Stimulated activated CD4-positive, alpha-beta T cell treated with anti-CD3 and anti-CD28 coated beads, Interleukin-1b, Interleukin-23, amount 100 ng/mL, for 48 hours (primary cell): ENCODE measurements at places on chromosomes 3 and 15.

DNA sequence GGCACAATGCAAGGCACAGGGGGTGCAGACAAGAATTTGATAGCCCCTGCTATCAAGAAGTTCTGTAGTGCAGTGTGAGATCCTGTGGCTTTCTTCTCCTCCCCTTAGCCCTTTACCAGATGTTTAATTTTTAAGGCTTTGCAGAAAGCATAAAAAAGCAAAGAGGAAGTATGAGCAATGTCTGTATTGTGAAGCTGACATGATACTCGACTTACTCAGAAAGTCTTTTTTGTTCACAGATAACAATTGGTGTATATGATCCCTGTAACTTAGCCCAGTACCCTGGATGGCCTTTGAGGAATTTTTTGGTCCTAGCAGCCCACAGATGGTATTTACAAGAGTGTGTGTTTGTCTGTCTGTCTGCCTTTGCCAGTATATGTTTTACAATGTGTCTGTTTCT, 58.9 kb downstream of the ATG7 start:
- no peak for DNase-seq

GRCh38 chr3:151191095-151191494, 11.9 kb downstream of the GPR171 start:
- no peak for DNase-seq

DNA sequence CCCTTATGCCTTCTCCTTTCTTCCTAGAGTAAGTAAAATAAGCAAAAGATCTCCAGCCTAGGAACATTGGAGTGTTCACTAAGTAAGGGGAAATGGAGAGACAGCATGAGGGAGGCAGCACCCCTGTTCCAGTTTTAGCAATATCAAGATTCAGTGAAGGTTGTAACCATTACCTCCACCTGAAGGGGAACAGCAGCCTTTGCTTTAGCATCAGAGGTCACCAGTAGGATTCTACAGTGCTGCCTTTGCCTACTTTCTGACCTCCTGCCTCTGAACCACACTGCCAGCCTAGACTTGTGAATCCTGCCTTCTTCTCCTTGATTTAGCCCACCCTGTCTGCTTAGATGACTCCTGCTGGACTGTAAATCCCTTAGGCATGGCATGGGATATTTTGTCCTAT, 104.7 kb downstream of the GAP43 start:
- DNase-seq = no peak

GRCh38 chr3:143084856-143085731, 34.5 kb upstream of the CHST2 start:
- no peak for DNase-seq

- DNase-seq = no peak
Measured at GRCh38 chr3:172159376-172159775, 120.0 kb downstream of the FNDC3B start.

DNA sequence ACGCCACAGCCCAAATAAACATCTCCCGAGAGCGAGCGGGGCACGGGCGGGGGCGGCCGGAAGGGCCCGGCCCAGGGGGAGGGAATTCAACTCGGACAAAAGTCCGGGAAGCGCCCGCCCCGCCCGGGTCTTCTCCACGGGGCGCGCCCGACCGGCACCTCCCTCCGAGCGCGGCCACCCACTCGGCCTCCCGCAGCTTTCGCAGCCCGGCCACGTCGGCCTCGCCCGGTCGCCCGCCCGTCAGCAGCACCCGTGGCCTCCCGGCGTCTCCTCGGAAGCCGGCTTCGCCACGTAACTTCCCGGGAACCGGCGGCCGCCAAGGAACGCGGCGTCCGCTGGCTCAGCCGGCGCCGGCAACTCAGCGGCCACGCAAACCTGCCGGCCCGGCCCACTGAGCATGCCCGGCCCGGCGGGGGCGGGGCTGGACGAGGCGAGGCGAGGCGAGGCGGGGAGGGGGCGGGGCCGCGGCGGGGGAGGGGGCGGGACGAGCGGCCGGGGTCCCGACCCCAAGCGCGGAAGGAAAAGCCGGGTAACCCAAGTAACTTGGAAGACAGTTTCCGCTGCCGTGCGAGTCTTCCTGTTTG, at the start of gene TJP1:
Gene TJP1, minus strand, starts transcription at position 369 of the 584 bp plus-strand sequence. CDS start 440 bp downstream, outside the sequence.
- DNase-seq = no peak

GRCh38 chr15:40134885-40135284, 26.0 kb upstream of the BUB1B start:
- DNase-seq = no peak

GRCh38 chr15:70486012-70486411, 277.3 kb downstream of the UACA start:
- no peak for DNase-seq

GRCh38 chr15:58678683-58679082, 70.8 kb downstream of the ADAM10 start:
- DNase-seq = no peak

DNA sequence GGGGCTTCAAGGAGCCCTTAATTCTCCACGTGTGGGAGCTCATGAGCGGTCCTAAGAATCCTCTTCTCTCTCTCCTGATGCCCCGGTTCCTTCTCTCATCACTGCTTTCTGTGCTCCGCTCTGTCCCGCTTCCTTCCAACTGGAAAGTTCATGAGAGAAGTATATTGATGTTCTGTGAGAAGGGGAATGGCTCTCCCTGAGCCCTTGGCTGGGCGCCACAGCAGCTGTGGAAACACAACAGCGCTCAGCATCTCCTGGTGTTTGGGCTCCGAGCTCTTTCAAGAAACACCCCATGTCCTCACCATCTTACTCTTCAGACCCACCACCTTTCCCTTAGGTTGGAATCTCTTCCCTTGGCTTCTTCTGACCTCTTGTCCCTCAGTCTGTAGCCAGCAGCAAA, 161.7 kb downstream of the VGLL4 start:
- no peak for DNase-seq

DNA sequence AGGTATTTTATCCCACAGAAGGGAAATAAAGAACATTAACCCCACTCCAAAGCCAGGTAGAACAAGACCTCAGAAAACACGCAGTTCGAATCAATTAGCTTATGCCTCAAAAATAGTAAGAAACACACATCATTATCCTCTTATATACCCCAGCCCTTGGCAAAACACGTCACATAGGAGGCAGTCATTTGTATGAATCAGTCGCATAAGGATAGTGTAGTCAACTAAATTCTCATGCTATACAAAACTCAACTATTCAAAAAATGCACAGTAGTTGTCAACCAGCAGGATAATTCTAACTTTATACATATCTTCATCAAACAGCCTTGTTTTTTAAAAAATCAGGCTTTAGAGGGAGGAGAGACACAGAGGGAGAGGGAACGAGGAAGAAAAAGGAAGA, 298.4 kb downstream of the FOXP1 start:
- DNase-seq = no peak

- DNase-seq = no peak
Measured at GRCh38 chr3:57731311-57731710, 24.8 kb upstream of the SLMAP start.

- DNase-seq = no peak
Measured at GRCh38 chr3:72411126-72411525, 437.1 kb downstream of the SHQ1 start.

- DNase-seq = peak; percentile 25
Measured at GRCh38 chr3:168094877-168095610, 680 bp downstream of the GOLIM4 start.

DNA sequence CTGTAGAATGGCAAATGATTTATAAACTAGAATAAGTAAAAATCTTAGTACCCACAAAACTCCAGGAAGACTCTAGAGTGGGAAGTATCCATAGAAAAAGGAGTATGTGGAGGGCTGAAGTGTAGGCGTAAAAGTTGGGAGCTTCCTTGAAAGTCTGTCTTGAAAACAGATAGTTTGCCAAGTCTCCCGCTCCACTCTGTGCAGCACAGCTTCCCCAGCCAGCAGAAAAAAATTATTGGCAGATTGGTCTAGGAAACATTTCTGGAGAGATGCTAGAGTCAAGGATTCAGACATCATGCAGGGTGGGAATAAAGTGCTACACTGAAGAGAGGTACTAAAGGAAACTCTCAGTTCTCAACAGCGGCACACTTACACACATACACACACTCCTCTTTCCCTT, 53.4 kb upstream of the CD200R1L start:
- DNase-seq = no peak

DNA sequence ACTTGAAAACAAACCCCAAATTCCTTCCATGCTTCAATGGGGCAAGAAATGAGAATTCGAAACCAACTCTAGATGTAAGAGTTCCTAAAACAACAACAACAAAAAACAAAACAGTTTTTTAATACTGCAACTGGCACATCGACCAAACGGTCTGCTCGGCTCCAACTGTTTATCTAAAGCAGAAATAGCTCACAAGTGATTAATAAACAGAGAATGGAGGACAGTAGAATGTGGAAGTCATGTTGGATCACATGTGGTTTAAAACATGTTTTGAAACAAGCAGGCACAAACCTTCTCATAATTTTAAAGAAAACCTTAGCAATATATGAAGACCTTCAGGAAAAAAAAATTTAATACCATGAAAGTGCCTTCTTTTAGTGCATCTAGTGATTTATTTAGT, 55.1 kb downstream of the SETMAR start:
- no peak for DNase-seq

DNA sequence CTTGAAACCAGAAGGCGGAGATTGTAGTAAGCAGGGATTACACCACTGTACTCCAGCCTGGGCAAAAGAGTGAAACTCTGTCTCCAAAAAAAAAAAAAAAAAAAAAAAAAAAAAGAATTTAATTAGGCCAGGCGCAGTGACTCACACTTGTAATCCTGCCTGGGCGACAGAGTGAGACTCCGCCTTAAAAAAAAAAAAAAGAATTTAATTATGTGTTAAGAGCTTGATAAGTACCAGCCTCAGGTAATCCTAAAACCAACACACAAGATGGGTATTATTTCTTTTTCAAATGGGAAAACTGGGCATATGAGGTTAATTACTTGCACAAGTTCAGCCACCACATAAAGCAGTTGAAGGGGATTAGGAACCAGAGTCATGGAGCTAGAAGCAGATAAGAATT, 49.0 kb downstream of the PBRM1 start:
- no peak for DNase-seq

GRCh38 chr15:65476903-65477302, 40.6 kb downstream of the DPP8 start:
- DNase-seq = no peak

GRCh38 chr15:86425746-86426145, 346.1 kb downstream of the AGBL1 start:
- DNase-seq = no peak

DNA sequence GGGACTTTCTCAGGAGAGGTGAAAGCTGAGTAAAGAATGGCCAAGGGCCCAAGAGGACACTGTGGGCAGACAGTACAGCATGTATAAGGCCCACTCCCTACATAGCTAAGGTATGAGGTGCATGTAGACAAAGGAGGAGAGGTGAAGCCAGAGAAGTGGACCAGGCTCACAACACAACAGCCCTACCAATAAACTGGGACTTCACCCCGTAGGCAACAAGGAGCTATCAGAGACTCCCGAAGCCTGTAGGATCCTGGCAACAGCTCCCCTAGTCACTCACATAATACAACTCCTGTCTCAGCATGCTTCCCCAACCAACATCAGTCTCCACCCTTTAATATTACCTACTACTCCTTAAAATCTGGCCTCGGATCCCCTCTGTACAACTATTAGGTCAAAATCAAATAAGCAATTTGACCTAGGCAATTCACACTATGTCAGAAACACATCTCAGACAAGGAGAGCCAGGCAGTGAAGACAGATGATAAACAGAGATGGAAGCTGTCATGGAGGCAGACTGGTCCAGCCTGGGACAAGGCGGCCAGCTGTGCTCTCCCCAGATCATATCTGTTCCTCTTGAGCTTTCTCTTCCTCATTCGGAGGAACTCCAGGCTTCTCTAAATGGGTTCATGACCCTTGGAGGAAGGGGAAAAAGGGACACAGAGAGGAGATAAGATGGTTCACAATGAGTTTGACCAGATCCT, 1.4 kb downstream of the XXYLT1 start:
- DNase-seq = no peak

DNA sequence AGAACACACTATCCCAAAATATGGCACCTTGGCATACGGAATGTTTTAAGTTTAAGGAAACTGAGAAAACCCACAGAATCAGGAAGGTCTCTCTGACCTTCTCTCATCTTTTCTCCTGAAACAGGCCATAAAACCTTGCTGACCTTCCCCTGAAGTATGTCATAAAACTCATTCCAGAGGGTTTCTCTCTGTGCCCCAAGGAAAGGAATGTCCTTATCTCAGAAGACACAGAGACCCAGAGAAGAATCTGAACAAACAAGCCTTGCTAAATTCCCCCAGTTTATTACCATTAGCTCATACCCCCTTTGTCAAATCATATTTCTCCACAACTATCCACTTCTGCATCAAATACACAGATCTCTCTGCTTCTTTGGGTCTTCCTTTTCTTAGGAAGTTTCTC, 603.1 kb downstream of the MCTP2 start:
- no peak for DNase-seq

- no peak for DNase-seq
Measured at GRCh38 chr15:65196637-65197336, 11.6 kb upstream of the CLPX start.

- DNase-seq = no peak
Measured at GRCh38 chr15:24017470-24017869, 330.4 kb upstream of the NDN start.

GRCh38 chr3:36751326-36751725, 13.0 kb downstream of the DCLK3 start:
- no peak for DNase-seq

GRCh38 chr15:76904461-76905012, 603 bp downstream of the SCAPER start:
- peak; percentile 5 for DNase-seq

- DNase-seq = no peak
Measured at GRCh38 chr15:76380249-76380648, 43.7 kb downstream of the ISL2 start.

DNA sequence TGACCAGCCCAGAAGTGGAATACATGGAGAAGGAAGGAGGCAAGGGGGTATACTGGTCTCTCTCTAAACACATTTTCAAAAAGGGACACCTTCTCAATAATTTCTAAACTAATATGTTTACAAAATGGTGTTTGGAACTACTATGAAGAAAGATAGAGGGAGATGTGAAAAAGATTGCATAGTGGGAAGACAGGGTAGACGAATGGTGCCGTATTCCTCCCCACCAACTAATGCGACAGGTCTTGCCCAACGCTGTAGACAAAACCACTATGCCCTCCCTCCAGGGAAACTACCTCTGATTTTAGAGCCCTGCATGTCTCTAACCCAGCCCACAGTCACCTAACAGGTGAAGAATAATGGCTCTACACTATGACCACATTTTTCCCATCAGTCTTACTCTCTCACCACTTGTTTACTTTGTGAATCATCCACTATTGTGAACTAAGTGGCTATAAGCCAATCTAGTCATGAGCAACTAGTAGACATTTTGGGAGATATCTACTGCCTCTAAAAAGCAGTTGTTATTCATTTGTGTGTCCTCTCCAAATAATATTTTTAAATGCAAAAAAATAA, 108.2 kb upstream of the UBE2E2 start:
- DNase-seq = no peak

DNA sequence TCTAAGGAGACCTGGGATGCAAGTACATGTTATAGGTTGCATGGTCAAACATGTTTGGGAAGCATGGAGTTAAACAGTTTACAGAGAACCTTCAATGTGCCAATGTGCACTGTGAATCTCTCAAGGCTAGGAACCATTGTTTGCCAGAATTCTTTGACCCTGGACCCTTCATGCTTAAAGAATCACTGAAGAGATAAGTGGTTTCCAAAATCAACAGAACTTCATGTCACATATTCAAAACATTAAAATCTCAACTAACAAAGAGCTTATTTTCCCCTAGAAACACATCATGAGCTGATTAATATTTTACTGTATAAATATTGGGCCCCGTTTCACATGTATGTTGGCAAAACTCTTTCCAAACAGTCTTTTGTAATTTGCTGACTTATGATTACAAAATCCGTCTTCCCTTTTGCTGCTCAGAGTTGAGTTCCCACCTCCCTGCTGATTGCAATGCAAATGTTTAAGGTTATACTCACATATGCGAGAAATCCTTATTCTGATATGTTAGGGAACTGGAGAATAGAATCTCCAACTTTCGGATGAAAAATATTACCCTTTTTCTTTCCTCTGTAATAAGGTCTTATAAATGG, 380.2 kb downstream of the DIPK2A start:
- DNase-seq = no peak
